ENCODE measurements at places on chromosomes 3 and 15. TPM values are rescaled to one million over a fixed set of nuclear protein-coding genes. Genes with fewer than 3 reads are reported as not detected.

GRCh38 chr15:51106481-51106880 is 11.8 kb upstream of the TNFAIP8L3 start:
- no peaks in the 10 kb centered on the region for H3K27me3 ChIP-seq
- no peaks in the 10 kb centered on the region for H3K36me3 ChIP-seq
- DNase-seq, result no peak

DNA sequence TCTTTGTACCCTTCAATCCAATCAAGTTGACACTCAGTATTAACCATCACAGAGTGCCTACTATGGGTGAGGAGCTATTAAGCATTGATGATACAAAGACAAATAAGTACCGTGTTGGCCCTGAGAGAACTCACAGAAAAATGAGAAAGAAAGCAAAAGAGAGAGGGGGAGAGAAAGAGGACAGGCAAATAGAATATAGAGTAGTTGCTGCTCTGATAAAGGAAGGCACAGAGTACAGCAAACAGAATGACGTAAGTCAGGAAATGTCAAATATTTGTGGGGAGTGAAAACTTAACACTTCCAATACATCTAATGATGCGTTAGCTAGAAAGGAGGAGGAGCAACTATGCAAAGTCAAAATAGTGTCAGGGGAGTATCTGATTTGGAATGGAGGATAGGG is 320.6 kb upstream of the KCNH8 start:
- H3K4me3 ChIP-seq, result no peak overlapping the region
- no peaks in the 10 kb centered on the region for H3K27me3 ChIP-seq
- H3K4me1 ChIP-seq, result no peaks in the 10 kb centered on the region

GRCh38 chr3:10547413-10547812 is 42.0 kb upstream of the ATP2B2 start:
- H3K36me3 ChIP-seq, result no peaks in the 10 kb centered on the region
- no peaks in the 10 kb centered on the region for H3K4me1 ChIP-seq
- no peak overlapping the region for H3K27ac ChIP-seq
- H3K27me3 ChIP-seq, result no peaks in the 10 kb centered on the region

- H3K4me1 ChIP-seq, result no peaks in the 10 kb centered on the region
- no peak overlapping the region for H3K27ac ChIP-seq
- no peaks in the 10 kb centered on the region for H3K27me3 ChIP-seq
- DNase-seq, result no peak
- H3K36me3 ChIP-seq, result no peaks in the 10 kb centered on the region
Measured at GRCh38 chr3:195771646-195772300, 40.0 kb downstream of the MUC4 start.

DNA sequence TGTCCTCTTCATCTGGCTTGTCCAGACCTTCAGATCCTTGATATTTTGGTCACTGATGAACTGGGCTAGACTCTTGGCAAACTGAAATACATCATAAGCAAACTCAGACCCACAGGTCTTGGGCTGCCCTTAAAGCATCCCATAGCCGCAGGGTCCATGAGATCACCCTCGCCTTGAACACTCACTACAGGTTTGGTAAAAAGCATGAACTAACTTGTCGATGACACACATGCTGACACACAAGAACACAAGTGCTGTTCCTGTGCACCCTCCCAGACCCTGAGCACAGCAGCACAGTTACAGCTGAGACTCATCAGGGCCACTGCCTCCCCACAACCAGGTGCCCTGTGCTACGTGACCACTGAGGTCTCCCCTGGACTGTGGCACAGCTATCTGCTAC is 21.0 kb downstream of the PFKFB4 start:
- H3K27me3 ChIP-seq, result no peaks in the 10 kb centered on the region
- no peaks in the 10 kb centered on the region for H3K4me1 ChIP-seq
- no peak overlapping the region for H3K27ac ChIP-seq
- no peak overlapping the region for H3K4me3 ChIP-seq

DNA sequence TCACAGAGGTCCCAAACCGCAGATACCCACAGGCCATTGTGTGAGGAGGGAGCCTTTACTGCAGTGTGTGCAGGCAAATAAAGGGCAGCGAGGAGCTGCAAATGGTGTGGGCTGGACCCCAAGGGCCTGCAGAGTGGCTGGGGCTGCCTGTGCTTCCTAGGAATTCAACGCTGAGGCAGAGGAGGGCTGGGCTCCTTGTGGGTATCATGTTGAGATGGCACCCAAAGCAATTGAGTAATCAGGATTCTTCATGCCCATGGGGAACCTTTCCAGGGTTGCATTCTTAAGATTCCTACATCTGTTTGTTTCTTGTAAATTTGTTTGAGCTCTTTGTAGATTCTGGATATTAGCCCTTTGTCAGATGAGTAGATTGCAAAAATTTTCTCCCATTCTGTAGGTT is 85.4 kb upstream of the LIPC start:
- H3K27ac ChIP-seq, result no peak overlapping the region
- H3K27me3 ChIP-seq, result no peaks in the 10 kb centered on the region
- peaks cover 28% of the 10 kb centered on the region for H3K4me1 ChIP-seq
- no peaks in the 10 kb centered on the region for H3K36me3 ChIP-seq

DNA sequence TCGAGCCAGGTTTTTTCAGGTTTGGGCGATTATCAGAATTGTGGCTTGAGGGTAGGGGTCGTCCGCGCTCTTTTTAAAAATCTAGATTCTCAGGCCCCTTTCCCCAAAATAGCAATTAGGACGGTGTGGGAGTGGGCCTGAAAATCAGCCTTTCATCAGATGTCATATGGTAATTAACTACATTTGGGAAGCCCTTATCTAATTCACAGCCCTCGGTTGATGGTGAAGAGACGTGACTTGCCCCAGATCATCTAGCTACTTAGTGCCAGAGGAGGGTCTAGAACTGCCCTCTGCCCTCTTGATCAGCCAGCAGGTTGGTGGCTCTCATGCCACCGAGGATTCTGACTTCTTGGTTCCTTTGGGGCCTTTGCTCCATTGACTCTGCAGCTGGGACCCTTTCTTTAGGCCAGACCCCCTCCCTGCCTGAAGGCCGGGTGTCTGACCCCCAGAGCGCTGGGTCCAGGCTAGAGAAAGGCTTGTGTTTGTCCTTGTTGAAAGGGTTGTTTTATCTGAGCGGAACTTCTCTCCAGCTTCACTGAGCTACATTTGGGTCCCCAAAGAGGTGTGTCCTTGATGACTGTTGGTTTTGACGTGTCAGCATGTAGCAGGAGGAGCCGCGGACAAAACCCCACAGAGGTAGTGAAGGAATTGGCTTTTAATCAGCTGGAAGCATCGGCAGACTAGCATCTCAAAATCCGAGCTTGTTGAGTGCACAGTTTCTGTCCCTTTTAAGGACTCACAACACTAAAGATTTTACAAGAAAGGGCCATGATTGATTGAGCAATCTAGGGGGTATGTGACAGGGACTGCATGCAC is 857 bp downstream of the AEN start:
- H3K4me1 ChIP-seq, result peaks cover 7% of the 10 kb centered on the region
- H3K27ac ChIP-seq, result peak overlapping the region; percentile 89

- no peak for DNase-seq
- no peaks in the 10 kb centered on the region for H3K4me1 ChIP-seq
- no peaks in the 10 kb centered on the region for H3K27me3 ChIP-seq
- H3K27ac ChIP-seq, result no peak overlapping the region
Measured at GRCh38 chr15:50298340-50298739, 32.8 kb upstream of the HDC start.

DNA sequence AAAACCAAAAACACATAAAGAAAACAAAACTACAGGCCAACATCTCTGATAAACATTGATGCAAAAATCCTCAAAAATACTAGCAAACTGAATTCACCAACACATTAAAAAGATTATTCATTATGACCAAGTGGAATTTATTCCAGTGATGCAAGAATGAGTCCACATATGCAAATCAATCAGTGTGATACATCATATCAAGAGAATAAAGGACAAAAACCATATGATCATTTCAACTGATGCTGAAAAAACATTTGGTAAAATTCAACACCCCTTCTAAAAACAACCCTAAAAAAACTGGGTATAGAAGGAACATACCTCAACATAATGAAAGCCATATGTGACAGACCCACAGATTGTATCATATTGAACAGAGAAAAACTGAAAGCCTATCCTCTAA is 265.6 kb upstream of the DCBLD2 start:
- no peaks in the 10 kb centered on the region for H3K36me3 ChIP-seq
- H3K27me3 ChIP-seq, result no peaks in the 10 kb centered on the region
- H3K4me3 ChIP-seq, result no peak overlapping the region
- no peak overlapping the region for H3K27ac ChIP-seq
- H3K4me1 ChIP-seq, result no peaks in the 10 kb centered on the region

- no peak overlapping the region for H3K4me3 ChIP-seq
- no peak for DNase-seq
- no peaks in the 10 kb centered on the region for H3K27me3 ChIP-seq
- H3K4me1 ChIP-seq, result peaks cover under 1% of the 10 kb centered on the region
Measured at GRCh38 chr3:186618318-186618938, 5.6 kb downstream of the AHSG start.

DNA sequence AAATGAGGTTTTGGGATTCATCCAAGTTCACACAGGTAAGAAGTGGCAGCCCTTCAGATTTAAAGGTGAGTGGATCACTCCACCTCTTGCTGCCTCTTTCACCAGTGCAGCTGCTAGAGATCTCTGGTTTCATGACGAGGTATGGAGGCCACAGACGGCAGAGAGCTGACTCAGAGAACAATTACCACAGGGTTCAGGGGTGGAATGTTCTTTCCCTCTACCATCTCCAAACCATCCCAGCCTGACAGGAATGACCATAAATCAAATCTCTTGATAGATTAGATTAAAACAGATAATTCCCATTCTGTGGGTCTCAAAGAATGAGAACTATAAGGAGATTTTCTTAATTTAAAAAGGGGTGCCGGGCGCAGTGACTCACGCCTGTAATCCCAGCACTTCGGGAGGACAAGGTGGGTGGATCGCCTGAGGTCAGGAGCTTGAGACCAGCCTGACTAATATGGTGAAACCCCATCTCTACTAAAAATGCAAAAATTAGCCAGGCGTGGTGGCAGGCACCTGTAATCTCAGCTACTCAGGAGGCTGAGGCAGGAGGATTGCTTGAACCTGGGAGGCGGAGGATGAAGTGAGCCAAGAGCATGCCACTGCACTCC is 174.2 kb upstream of the ATP11B start:
- no peaks in the 10 kb centered on the region for H3K27me3 ChIP-seq
- no peak overlapping the region for H3K27ac ChIP-seq
- no peak for DNase-seq
- no peak overlapping the region for H3K4me3 ChIP-seq
- 0 out of 2 replicates have a peak, but pooled peaks cover 3% of the 10 kb centered on the region for H3K4me1 ChIP-seq

- H3K36me3 ChIP-seq, result no peaks in the 10 kb centered on the region
- no peaks in the 10 kb centered on the region for H3K4me1 ChIP-seq
- H3K27ac ChIP-seq, result no peak within 1 kb of the TSS
- no peaks in the 10 kb centered on the region for H3K27me3 ChIP-seq
Measured at GRCh38 chr15:82647045-82647834, at the start of gene CPEB1. Gene CPEB1, minus strand, starts transcription at chr15:82647363. Its CDS starts 18,904 bp downstream, at chr15:82628459.

GRCh38 chr3:172036541-172037215 is 2.7 kb upstream of the FNDC3B start:
- H3K4me3 ChIP-seq, result no peak overlapping the region
- peaks cover 11% of the 10 kb centered on the region for H3K4me1 ChIP-seq
- H3K27me3 ChIP-seq, result no peaks in the 10 kb centered on the region
- no peaks in the 10 kb centered on the region for H3K36me3 ChIP-seq
- no peak overlapping the region for H3K27ac ChIP-seq
- DNase-seq, result no peak

GRCh38 chr15:63189941-63190768 is 749 bp downstream of the RAB8B start:
- peak overlapping the region; percentile 5 for H3K27ac ChIP-seq
- 0 out of 2 replicates have a peak, but pooled peaks cover 7% of the 10 kb centered on the region for H3K4me1 ChIP-seq
- no peaks in the 10 kb centered on the region for H3K27me3 ChIP-seq
- H3K36me3 ChIP-seq, result no peaks in the 10 kb centered on the region
- H3K4me3 ChIP-seq, result peak overlapping the region; percentile 88

GRCh38 chr15:90706394-90707327 is 10.5 kb upstream of the BLM start:
- H3K36me3 ChIP-seq, result no peaks in the 10 kb centered on the region
- DNase-seq, result no peak

DNA sequence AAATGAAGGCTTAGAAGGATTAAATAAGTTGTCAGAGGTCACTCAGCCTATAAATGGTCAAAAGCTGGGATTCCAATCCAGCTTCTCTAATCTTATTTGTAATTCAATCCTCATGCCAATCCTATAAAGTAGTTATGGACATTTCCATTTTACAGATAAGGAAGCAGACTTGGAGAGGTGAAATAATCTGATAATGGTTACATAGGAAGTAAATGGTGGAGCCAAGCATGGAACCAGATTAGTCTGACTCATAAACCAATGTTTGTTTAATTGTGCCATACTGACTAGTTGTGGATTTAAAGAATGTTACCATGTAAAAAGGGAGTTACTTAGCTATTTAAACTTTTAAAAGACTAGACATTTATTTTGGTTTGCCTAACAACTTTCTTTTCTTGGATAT is 59.7 kb downstream of the KCNAB1 start:
- H3K36me3 ChIP-seq, result no peaks in the 10 kb centered on the region
- H3K4me3 ChIP-seq, result no peak overlapping the region
- no peaks in the 10 kb centered on the region for H3K27me3 ChIP-seq
- no peak for DNase-seq
- H3K27ac ChIP-seq, result no peak overlapping the region

DNA sequence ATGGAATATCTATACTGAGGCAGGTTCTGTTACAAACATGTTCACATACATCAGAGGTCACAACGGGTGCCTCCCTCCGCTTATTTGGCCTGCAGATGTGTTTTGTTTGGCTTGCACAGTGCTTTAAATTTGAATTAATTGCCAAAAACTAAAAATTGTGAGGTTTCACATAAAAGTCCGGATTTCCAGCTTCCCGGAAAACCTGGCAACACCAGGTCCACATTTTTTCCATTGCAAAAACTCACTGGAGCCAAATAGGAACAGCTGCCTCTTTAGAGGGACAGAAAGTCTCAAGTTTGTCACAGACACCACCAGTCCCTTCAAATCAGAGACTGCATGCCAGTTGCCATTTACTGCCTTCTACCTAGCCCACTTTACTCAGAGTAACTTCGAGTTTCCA is 205.9 kb upstream of the MDFIC2 start:
- no peaks in the 10 kb centered on the region for H3K27me3 ChIP-seq
- H3K4me3 ChIP-seq, result no peak overlapping the region
- no peak for DNase-seq
- no peaks in the 10 kb centered on the region for H3K4me1 ChIP-seq

GRCh38 chr3:194137506-194138474 is 1.8 kb downstream of the HES1 start:
- peaks cover 7% of the 10 kb centered on the region for H3K36me3 ChIP-seq
- no peaks in the 10 kb centered on the region for H3K27me3 ChIP-seq
- H3K4me1 ChIP-seq, result peaks cover 38% of the 10 kb centered on the region
- H3K27ac ChIP-seq, result peak overlapping the region; percentile 91

- no peak overlapping the region for H3K4me3 ChIP-seq
Measured at GRCh38 chr15:52230073-52230472, 38.9 kb upstream of the GNB5 start.

GRCh38 chr3:25229586-25229985 is 198.5 kb upstream of the RARB start:
- DNase-seq, result no peak
- no peak overlapping the region for H3K27ac ChIP-seq
- no peaks in the 10 kb centered on the region for H3K36me3 ChIP-seq

The MKRN2OS gene
- total RNA-seq, result 1.7 TPM

The FAM174B gene
- total RNA-seq, result 79.4 TPM

The CYP11A1 gene
- total RNA-seq, result 0.56 TPM

The GLDN gene
- total RNA-seq, result 0.82 TPM

The IL16 gene
- not detected for total RNA-seq

The SNTN gene
- not detected for total RNA-seq

The HIGD2B gene
- total RNA-seq, result not detected

The SENP8 gene
- total RNA-seq, result 3.4 TPM

The IL17RE gene
- total RNA-seq, result 82.9 TPM
